ENCODE measurements at places on chromosomes 11 and 22. TPM values are rescaled to one million over a fixed set of nuclear protein-coding genes. Genes with fewer than 3 reads are reported as not detected.

DNA sequence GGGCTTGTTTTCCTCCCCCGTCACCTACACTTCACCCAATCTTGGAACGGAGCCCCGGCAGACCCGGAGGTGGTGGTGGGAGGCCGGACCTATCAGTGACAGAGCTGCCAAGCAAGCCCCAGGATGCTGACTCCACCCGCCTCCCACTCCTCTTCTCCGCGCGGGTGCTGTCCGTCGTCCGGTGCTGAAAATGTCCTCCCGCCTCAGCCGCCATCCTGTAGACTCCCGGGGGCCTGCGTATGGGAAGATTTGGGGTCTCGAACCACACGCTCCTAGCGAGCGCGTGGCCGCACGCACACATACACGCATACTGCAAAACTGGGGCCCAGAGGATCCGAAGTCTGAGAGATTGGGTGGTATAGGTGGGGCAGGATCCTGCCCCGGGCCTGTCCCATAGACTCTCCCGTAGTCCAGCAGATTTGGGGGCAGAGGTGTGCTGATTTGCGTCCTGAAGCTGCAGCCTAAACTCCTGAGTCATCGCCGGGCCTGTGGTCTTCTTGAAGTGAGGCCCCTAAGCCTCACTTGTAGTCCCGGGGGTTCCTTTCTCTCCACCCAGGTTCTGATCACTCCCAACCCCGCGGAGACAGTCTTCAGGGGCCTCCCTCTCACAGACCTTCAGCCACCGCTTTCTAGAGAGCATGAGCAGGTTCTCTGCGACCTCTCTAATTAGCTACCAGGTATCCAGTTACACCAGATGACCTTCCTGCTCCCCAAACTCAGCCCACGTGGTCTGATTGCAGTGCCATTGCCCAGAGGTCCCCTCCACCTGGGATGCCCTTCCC lies 796 bp upstream of the YIF1A start:
- H3K36me3 ChIP-seq, result no peaks in the 10 kb centered on the region
- peaks cover 15% of the 10 kb centered on the region for H3K27me3 ChIP-seq
- H3K4me3 ChIP-seq, result peak overlapping the region; percentile 73
- DNase-seq, result peak; percentile 70
- peak overlapping the region; percentile 93 for H3K27ac ChIP-seq

DNA sequence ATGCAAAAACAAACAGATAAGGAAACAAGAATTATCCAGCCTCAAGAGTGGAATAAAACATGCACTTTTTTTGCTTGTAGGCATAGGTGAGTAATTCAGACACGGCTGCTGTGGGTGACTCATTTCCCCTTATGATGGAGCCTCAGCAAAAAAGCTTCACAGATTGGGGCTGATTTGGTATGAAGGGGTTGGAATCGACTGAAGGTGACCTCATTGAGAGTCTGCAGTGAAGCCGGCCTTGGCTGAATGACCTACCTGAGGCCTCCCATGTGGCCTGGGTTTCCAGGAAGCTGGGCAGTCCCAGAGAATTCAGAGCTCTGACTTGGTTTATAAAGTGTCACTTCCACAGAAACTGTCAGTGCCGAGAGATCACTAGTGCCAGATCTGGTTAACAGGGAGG lies 34.2 kb upstream of the VPREB1 start:
- no peak overlapping the region for H3K27ac ChIP-seq
- H3K27me3 ChIP-seq, result no peaks in the 10 kb centered on the region
- no peak overlapping the region for H3K4me3 ChIP-seq

DNA sequence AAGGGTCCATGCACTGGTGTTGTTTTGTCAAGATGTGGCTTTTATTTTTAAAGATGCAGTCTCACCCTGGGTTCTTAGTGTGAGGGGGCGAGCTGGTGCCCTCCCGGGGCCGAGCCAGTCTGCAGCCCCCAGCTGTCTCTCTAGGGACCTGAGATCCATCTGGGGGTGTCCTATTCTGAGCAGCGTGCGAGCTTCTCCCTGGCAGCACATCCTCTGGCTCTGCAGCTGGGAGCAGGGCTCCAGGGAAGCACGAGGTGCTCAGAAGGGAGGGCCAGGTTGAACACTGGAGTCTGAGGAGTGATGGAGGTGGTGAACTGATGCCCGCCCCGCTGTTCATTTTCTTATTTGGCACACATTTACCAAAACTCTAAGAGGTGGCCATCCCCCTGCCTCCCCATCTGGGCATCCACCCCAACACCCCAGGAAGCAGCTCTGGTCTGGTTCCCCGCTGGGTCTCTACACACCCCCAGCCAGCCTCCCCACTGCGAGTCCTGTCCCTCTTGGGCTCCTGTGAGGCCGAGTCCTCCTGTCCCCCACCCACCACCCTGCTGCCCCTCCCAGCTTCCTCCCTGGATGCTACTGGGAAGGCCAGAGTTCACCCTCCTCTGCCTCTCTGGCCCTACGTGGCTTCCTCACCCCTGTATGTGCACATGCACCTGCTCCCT lies 956.4 kb downstream of the BRD1 start:
- no peaks in the 10 kb centered on the region for H3K36me3 ChIP-seq
- H3K27me3 ChIP-seq, result no peaks in the 10 kb centered on the region
- H3K27ac ChIP-seq, result no peak overlapping the region
- DNase-seq, result no peak

DNA sequence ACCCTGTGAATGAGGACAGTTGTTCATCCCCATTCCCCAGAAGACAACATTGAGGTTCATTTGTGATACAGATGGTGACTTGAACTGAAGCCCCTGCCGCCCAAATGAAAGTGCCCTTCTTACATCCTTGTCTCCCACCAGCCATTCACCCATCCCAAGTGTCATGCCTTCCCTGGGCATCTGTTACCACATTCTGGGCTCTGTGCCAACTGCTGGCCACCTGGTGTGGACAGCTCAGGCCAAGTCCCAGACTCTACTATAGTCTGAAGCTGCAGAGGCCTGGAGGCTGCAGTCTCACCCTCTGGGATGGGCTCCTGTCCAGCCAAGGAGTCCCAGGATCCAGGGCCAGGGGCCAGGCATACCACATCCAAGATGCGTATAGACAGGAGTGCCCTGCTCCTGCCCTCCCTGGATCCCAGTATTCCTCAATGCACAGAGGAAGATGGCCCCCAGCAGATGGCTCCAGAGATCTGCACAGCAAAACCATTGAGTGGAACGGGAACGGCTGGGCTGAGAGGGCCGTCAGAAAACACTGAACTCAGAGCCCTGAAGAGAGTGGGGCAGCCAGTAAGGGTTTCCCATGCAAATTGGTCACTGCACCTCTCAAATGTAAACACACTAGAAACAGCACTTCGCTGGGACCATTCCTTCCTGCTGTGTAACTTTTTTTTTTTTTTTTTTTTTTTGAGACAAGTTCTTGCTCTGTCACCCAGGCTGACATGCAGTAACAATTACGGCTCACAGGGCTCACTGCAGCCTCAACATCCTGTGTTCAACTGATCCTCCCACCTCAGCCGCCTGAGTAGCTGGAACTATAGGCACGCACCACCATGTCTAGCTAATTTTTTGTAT lies 22.8 kb downstream of the ARRB1 start:
- H3K36me3 ChIP-seq, result no peaks in the 10 kb centered on the region
- peak overlapping the region; percentile 40 for H3K4me3 ChIP-seq
- peak; percentile 66 for DNase-seq

GRCh38 chr11:86483940-86484794 lies 109.5 kb downstream of the CCDC81 start:
- H3K4me3 ChIP-seq, result no peak overlapping the region
- H3K27me3 ChIP-seq, result no peaks in the 10 kb centered on the region
- H3K4me1 ChIP-seq, result peaks cover 8% of the 10 kb centered on the region
- H3K36me3 ChIP-seq, result no peaks in the 10 kb centered on the region
- no peak overlapping the region for H3K27ac ChIP-seq
- DNase-seq, result no peak

DNA sequence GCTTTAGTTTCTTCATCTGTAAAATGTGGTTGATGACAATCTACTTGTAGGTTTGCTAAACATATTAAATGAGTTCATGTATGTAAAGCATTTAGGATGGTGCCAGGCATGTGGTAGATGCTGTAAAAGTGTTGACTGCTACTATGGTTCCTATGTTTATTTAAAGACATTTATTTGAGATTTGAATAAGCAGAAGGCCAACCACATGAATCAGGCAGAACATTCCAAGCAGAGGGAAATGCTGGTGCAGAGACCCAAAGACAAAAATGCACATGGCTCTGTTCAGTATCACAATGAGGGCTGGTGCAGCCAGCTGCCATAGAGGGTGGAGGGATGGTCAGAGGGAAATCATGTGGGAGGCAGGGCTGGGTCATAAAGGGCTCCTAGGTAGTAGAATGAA lies 156.2 kb upstream of the PDGFD start:
- no peak overlapping the region for H3K4me3 ChIP-seq
- no peaks in the 10 kb centered on the region for H3K27me3 ChIP-seq
- H3K36me3 ChIP-seq, result no peaks in the 10 kb centered on the region
- DNase-seq, result no peak
- no peak overlapping the region for H3K27ac ChIP-seq

- no peaks in the 10 kb centered on the region for H3K36me3 ChIP-seq
- no peaks in the 10 kb centered on the region for H3K4me1 ChIP-seq
- H3K4me3 ChIP-seq, result no peak overlapping the region
- H3K27me3 ChIP-seq, result no peaks in the 10 kb centered on the region
- DNase-seq, result no peak
- no peak overlapping the region for H3K27ac ChIP-seq
Measured at GRCh38 chr11:6061475-6061874, 30.9 kb upstream of the OR56A1 start.

DNA sequence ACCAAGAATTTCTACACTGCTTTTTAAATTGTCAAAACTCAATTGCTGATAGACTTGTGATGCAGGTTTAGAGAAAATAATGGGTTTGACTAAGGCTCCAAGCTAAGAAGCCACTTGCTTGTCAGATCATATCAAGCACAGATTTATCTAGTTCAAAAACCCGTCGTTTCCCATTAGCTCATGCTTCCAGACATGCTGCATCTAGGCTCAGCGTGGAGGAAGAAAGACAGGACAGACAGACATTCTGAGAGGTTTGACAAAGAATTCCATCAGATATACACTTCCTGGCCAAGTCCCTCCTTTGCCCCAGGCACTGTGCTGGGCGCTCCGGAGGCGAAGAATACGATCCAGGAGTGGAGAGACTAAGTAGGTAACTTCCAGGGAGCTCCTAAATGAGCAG lies 76.8 kb downstream of the KCNC1 start:
- H3K4me3 ChIP-seq, result no peak overlapping the region
- no peak for DNase-seq

- H3K27me3 ChIP-seq, result no peaks in the 10 kb centered on the region
- H3K27ac ChIP-seq, result no peak overlapping the region
- peaks cover 22% of the 10 kb centered on the region for H3K4me1 ChIP-seq
- H3K36me3 ChIP-seq, result peaks cover 9% of the 10 kb centered on the region
- DNase-seq, result no peak
Measured at GRCh38 chr11:33062137-33062536, 22.8 kb downstream of the TCP11L1 start.

GRCh38 chr11:7251836-7252682 lies at the start of gene SYT9:
TSS of gene SYT9 (plus strand) at chr11:7251904. CDS start at chr11:7252187, 283 bp downstream.
- H3K27ac ChIP-seq, result no peak within 1 kb of the TSS
- peaks cover 3% of the 10 kb centered on the region for H3K27me3 ChIP-seq
- no peak within 1 kb of the TSS for H3K4me3 ChIP-seq
- no peaks in the 10 kb centered on the region for H3K36me3 ChIP-seq

- no peaks in the 10 kb centered on the region for H3K27me3 ChIP-seq
- DNase-seq, result no peak
- no peak overlapping the region for H3K27ac ChIP-seq
- H3K36me3 ChIP-seq, result no peaks in the 10 kb centered on the region
- no peaks in the 10 kb centered on the region for H3K4me1 ChIP-seq
Measured at GRCh38 chr11:120842195-120842594, 181.7 kb upstream of the TBCEL start.

- H3K4me3 ChIP-seq, result no peak overlapping the region
- H3K4me1 ChIP-seq, result peaks cover 15% of the 10 kb centered on the region
- no peak for DNase-seq
- H3K36me3 ChIP-seq, result no peaks in the 10 kb centered on the region
- no peaks in the 10 kb centered on the region for H3K27me3 ChIP-seq
- no peak overlapping the region for H3K27ac ChIP-seq
Measured at GRCh38 chr11:12123273-12123672, 12.9 kb downstream of the MICAL2 start.

GRCh38 chr22:22825213-22825593 lies 62.4 kb upstream of the IGLL5 start:
- no peak overlapping the region for H3K4me3 ChIP-seq
- DNase-seq, result no peak
- H3K27me3 ChIP-seq, result no peaks in the 10 kb centered on the region

- H3K36me3 ChIP-seq, result no peaks in the 10 kb centered on the region
- H3K4me1 ChIP-seq, result peaks cover 41% of the 10 kb centered on the region
- no peak for DNase-seq
- no peak overlapping the region for H3K27ac ChIP-seq
Measured at GRCh38 chr11:128544471-128545051, 42.8 kb downstream of the ETS1 start.

DNA sequence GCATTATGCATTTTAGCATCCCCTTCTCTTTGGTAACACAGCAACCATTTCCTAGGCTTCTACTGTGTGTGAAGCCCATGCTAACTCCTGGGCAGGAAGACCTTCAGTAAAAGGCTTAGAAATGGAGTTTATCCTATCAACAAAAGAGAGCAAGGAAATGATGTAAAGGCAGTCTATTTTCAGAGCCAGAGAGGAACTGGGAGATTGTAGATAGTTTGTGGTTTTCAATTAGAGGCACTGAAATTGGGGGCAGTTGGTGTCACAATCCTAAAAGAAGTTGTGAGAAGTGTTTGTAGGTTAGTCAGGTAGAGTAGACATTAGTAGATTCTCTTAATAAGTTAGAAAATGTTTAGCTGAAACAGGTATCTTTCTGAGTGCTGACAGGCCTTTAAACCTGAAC lies 7.1 kb downstream of the ACAD8 start:
- no peaks in the 10 kb centered on the region for H3K4me1 ChIP-seq
- no peak overlapping the region for H3K27ac ChIP-seq
- peaks cover 32% of the 10 kb centered on the region for H3K36me3 ChIP-seq
- H3K27me3 ChIP-seq, result no peaks in the 10 kb centered on the region
- no peak overlapping the region for H3K4me3 ChIP-seq

GRCh38 chr11:76629853-76630599 lies 40.5 kb downstream of the LRRC32 start:
- H3K27ac ChIP-seq, result no peak overlapping the region
- H3K4me1 ChIP-seq, result no peaks in the 10 kb centered on the region
- no peaks in the 10 kb centered on the region for H3K36me3 ChIP-seq
- no peak for DNase-seq

- no peak overlapping the region for H3K27ac ChIP-seq
- DNase-seq, result no peak
- no peaks in the 10 kb centered on the region for H3K27me3 ChIP-seq
- H3K4me1 ChIP-seq, result no peaks in the 10 kb centered on the region
- H3K4me3 ChIP-seq, result no peak overlapping the region
Measured at GRCh38 chr11:9512370-9513019, 51.7 kb downstream of the ZNF143 start.

Gene CHEK1
- total RNA-seq, result 144 TPM

Gene OR51F1
- total RNA-seq, result not detected

Gene ALDH3B1
- total RNA-seq, result 0.33 TPM

Gene C11orf91
- total RNA-seq, result not detected

Gene XKR3
- not detected for total RNA-seq

Gene CCDC87
- 0.20 TPM for total RNA-seq

Gene LRRC55
- total RNA-seq, result not detected

Gene RAB38
- 3.7 TPM for total RNA-seq

Gene C11orf87
- total RNA-seq, result not detected

Gene PTPN5
- total RNA-seq, result not detected

Gene PRSS23
- 4.9 TPM for total RNA-seq

Gene SPON1
- 0.97 TPM for total RNA-seq

Gene TMEM191B
- total RNA-seq, result 1.3 TPM

Gene GSTT2
- total RNA-seq, result not detected

Gene RRP7A
- 173 TPM for total RNA-seq

Gene TRIM48
- total RNA-seq, result not detected
